ENCODE measurements at places on chromosomes 16 and 17.

GRCh38 chr16:58211846-58212245 lies 13.9 kb upstream of the CSNK2A2 start:
- DNase-seq = no peak

DNA sequence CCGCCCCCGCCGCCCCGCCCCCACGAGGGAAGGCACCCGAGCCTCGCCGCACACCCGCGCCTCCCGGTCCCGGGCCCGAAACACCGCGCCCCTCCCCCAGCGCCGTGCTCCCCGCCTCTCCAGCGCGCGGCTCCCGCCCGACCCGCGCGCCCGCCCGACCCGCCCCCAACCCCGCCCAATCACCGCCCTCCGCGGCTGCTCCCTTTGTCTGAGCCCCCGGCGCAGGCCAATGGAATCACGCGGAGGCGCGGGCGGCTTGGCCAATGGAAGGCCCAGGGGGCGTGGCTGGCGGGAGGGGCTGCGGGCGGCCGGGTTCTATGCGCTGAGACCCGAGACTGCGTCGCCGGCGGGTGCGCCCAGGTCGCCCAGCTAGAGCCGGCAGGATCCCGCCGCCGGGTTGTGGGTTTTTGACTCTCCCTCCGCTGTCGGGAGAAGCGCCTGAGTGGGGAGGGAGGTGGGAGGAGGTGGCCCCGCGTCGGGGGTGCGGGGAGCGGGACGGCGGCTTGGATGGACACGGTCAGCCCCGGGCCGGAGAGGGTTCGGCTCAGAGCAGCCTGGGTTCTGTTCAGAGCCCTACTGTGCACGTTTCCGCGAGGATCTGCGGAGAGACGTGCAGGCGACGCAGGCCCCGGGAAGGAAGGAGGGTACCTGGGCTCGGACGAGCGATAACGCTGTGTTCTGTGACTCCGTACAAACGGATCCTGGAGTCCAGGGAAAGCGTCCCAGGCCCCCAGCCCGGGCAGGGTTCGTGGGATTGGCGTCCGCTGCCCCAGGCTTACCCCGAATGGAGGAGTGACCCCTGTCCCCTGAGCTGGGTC lies 49.0 kb upstream of the BAHCC1 start:
- peak; percentile 98 for DNase-seq

DNA sequence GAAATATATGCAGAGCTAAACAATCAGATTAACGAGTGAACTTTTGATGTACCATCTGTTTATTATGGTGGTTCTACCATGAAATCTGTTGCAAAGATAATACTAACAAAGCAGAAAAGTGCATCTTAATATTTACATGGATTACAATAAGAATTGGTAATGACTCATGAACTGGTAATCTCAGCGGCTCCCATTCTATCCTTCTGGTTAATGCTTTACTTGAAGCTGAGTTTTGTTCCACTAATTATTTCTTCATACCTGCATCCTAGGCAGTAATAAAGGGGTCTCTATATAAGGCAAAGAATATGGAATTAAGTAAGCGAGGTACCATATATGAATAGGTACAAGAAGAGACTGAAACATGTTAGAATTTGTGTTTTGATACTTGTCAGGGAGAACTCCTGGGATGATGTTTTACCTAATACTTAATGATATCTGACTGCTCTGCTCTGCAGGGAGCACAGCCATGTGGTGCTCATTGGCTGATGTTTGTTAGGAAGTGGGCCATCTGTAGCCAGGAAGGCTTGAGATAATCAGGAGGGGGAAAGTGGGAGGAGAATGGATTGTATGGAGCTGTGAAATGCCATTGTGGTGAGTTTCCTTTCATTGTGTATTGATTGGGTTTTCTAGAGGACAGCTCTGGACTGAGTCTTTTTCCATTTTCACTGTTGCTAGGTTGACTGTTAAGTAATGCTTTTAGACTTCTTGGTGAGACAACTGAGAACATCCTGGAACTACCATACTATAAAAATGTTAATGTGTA lies 52.6 kb downstream of the MAP2K6 start:
- DNase-seq = peak; percentile 80

DNA sequence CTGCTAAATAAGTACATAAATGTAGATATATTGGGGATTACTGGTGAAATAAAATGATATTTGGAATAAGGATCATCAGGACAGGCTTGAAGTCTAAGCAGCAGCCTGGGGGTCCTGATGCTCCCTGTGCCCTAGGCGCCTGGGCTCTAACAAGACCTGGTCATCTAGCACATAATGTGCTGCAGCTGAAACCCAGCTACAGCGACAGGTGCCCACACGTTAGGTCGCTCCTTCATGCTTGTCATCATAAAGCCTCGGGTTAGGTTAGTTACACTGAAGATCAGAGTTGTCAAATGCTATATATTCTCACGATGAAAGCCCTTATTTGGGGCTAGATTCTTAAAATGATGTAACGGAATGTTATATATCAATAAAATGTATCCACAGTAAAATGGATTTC lies 11.5 kb downstream of the NARF start:
- DNase-seq = no peak

- peak; percentile 46 for DNase-seq
These were observed 121.5 kb upstream of the ADAMTS18 start for GRCh38 chr16:77556201-77556873.

DNA sequence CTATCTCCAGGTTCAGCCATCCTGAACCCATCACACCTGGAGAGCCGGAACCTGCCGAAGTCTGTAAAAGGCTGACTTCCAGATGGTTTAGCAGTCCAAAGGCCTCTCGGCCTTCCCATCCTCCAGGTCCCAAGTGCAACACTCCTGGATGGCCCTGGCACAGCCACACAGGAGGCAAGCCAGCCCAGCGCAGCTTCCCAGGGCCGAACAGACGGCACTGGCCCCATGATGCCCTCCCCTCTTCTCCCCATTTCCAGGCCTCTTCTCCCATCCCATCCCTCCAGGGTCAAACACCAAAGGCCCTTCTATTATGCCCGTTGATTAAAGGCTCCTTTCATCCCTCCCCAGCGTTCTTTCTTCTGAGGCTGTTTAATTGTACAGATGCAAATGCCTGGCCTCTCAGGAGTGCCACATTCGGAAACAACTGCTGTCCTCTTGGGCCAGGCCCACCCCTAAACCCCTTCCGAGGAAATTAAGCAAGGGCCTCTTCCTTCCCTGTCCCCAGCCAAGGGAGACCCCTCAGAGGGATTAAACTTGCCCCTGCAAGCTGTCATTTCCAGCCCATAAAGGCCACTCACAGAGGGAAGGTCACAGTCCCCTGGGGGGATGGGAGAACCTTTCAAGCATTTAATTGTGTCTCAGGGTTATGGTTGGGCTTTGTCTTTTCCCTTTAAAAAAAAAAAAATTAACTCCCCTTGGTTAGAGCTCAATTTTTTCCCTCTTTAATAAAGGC lies 30.8 kb downstream of the AXIN2 start:
- no peak for DNase-seq
